ENCODE measurements at places on chromosomes 7 and 10. TPM values are rescaled to one million over a fixed set of nuclear protein-coding genes. Genes with fewer than 3 reads are reported as not detected.

The TRIL gene
- 0.33 TPM for total RNA-seq

The TYW1 gene
- 8.6 TPM for total RNA-seq

The AKR1D1 gene
- total RNA-seq = not detected

The ELOVL3 gene
- not detected for total RNA-seq

The MINDY4 gene
- 4.0 TPM for total RNA-seq

The PRRT4 gene
- 0.98 TPM for total RNA-seq

The MMP21 gene
- total RNA-seq = not detected

The RNF32 gene
- 0.54 TPM for total RNA-seq

The STAG3 gene
- total RNA-seq = 1.2 TPM

The BRAF gene
- 25.9 TPM for total RNA-seq

The TRIM50 gene
- total RNA-seq = not detected

The SH3PXD2A gene
- total RNA-seq = 27.1 TPM

The AGBL3 gene
- total RNA-seq = 0.11 TPM

The ENTPD1 gene
- not detected for total RNA-seq

The ZNF37A gene
- 7.5 TPM for total RNA-seq

The SLC26A5 gene
- total RNA-seq = not detected

The MYL10 gene
- total RNA-seq = not detected

The STEAP1 gene
- total RNA-seq = 1.2 TPM

The TAS2R3 gene
- 3.5 TPM for total RNA-seq

The FMC1 gene
- total RNA-seq = 12.6 TPM

The GPER1 gene
- total RNA-seq = 0.33 TPM

The RET gene
- 0.11 TPM for total RNA-seq

The ELAPOR2 gene
- 2.6 TPM for total RNA-seq

The ITIH2 gene
- total RNA-seq = not detected

The LRRC17 gene
- 148 TPM for total RNA-seq

The PRSS37 gene
- total RNA-seq = not detected

The ABHD11 gene
- total RNA-seq = 16.1 TPM

The DDC gene
- total RNA-seq = not detected

The GIMAP2 gene
- not detected for total RNA-seq

The BTBD16 gene
- total RNA-seq = not detected

The CHAT gene
- 2.0 TPM for total RNA-seq

The ZFYVE27 gene
- total RNA-seq = 19.2 TPM

The ATRNL1 gene
- total RNA-seq = 0.22 TPM

The GIMAP1 gene
- total RNA-seq = not detected

The LIPF gene
- total RNA-seq = not detected

The LCOR gene
- 31.3 TPM for total RNA-seq

The GNGT1 gene
- not detected for total RNA-seq

The PTPRN2 gene
- under 0.01 TPM for total RNA-seq

The C7orf33 gene
- not detected for total RNA-seq

The SPDYE11 gene
- not detected for total RNA-seq

The TMEM229A gene
- total RNA-seq = not detected

The ARL3 gene
- total RNA-seq = 5.6 TPM

The CALHM1 gene
- not detected for total RNA-seq

The EXOC6 gene
- total RNA-seq = 0.39 TPM

The CAMK1D gene
- 1.4 TPM for total RNA-seq

The GNAI1 gene
- total RNA-seq = 12.8 TPM

The TEX36 gene
- under 0.01 TPM for total RNA-seq

The EBF3 gene
- 5.1 TPM for total RNA-seq

The ARHGEF35 gene
- 6.3 TPM for total RNA-seq

The SCART1 gene
- 4.7 TPM for total RNA-seq

The MSMB gene
- not detected for total RNA-seq

The DLX6 gene
- not detected for total RNA-seq

The SHTN1 gene
- 10.7 TPM for total RNA-seq

The OPALIN gene
- total RNA-seq = not detected

The PDE6C gene
- total RNA-seq = not detected

The PRPS1L1 gene
- total RNA-seq = not detected

The DPY19L1 gene
- total RNA-seq = 43.6 TPM

The UPF2 gene
- 14.1 TPM for total RNA-seq

The GDF2 gene
- total RNA-seq = not detected

The UCMA gene
- total RNA-seq = not detected
